ENCODE measurements at places on chromosomes 4 and X. TPM values are rescaled to one million over a fixed set of nuclear protein-coding genes. Genes with fewer than 3 reads are reported as not detected.
A peak's percentile ranks its signal among the peaks of the same experiment; 100 is the strongest.

DNA sequence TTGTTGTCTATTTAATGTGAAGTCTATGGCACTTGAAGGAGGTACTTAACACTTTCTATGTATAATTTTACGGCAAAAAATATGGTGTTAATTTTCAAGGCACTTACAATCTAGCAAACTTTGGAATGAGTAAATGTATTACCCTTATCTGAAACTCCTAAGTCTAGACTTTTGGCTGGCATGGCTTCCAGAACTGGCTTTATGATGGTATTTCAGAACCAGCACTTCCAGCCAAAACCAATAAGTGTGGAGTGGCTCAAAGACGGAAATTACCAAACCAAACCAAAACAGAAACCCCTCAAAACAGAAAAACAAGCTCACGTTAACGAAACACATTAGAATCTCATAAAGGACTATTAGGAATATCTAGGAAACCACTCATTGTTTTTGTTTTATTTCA lies 205.6 kb upstream of the HAND2 start:
- peak; percentile 45 for DNase-seq

DNA sequence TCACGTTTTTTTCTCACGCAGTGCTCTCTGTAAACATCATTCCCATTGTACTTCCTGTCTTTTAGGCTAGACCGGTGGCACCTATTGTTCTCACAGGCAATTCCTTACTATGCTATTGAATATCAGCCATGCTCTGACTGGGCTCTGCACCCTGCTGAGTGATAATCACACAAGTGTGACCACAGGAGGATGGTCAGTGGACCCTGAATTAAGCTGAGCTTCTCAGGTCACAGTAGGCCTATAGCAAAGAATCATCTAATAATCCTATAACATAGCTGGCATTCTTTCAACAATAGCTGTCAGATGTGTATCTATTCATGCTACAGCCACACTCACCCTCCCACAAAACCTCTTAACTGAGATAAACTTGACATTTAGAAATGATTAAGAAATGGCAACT lies 2399.8 kb upstream of the TENM3 start:
- no peak for DNase-seq

- DNase-seq, result no peak
These were observed 1.7 kb upstream of the IQSEC2 start for GRCh38 chrX:53283099-53283498.

DNA sequence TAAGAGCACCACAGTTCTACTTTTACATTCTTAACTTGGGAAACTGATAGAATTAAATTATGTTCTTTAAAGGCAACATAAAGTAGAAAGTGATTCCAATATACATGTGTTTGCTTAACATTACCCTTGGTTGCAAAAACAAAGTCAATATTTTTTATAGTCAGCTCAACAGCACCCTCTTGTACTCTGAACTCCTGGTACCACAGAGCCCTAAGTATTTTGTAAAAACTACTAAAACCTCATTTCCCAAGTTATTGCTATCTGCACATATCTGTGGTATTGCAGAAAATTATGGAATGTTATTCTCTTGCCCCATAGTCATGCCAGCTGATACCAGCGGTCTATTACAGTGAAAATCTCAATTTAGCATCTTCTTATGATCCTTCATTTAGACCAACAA lies 2.9 kb downstream of the KIF4A start:
- DNase-seq, result no peak

- DNase-seq, result no peak
These were observed 42.5 kb downstream of the UNC5C start for GRCh38 chr4:95506264-95506663.

GRCh38 chr4:108129196-108129595 lies 39.5 kb downstream of the LEF1 start:
- DNase-seq, result no peak

GRCh38 chrX:46681849-46682248 lies 77.1 kb downstream of the SLC9A7 start:
- DNase-seq, result no peak

The LGI2 gene
- total RNA-seq, result 10.3 TPM
